ENCODE measurements at places on chromosomes 2 and 18. TPM values are rescaled to one million over a fixed set of nuclear protein-coding genes. Genes with fewer than 3 reads are reported as not detected.
A peak's percentile ranks its signal among the peaks of the same experiment; 100 is the strongest.

The SNRNP27 gene
- 93.7 TPM for total RNA-seq

GRCh38 chr2:239062743-239063142, 214.9 kb downstream of the TWIST2 start:
- H3K4me1 ChIP-seq: no peaks in the 10 kb centered on the region
- no peak overlapping the region for H3K27ac ChIP-seq
- H3K36me3 ChIP-seq: peaks cover 9% of the 10 kb centered on the region
- H3K27me3 ChIP-seq: peaks cover 12% of the 10 kb centered on the region

GRCh38 chr18:79211844-79212243, 142.7 kb downstream of the ATP9B start:
- no peaks in the 10 kb centered on the region for H3K27me3 ChIP-seq
- H3K27ac ChIP-seq: no peak overlapping the region
- no peak overlapping the region for H3K4me3 ChIP-seq
- no peaks in the 10 kb centered on the region for H3K4me1 ChIP-seq

The EVA1A gene
- not detected for total RNA-seq

DNA sequence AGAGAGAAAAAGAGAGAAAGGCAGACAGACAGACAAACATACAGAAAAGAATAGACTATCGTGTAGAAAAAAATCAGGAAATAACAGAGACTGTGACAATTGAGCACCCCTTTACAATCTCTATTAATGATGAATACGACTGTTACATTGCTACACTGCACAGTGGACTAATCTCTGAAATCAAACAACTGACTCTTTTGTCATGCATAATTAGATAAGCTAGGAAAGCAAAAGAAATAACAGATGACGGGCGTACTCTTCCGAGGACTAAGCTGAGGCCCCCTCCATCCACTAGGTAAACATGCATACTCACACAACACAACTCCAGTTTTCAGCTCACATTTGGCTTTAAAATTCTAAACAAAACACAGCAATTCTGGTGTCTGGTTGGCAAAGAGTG, 267.0 kb downstream of the NOL4 start:
- no peak overlapping the region for H3K4me3 ChIP-seq
- H3K27ac ChIP-seq: no peak overlapping the region
- no peaks in the 10 kb centered on the region for H3K27me3 ChIP-seq
- DNase-seq: no peak
- H3K36me3 ChIP-seq: no peaks in the 10 kb centered on the region

GRCh38 chr2:14910654-14911053, 278.1 kb downstream of the LRATD1 start:
- no peaks in the 10 kb centered on the region for H3K36me3 ChIP-seq
- H3K4me1 ChIP-seq: peaks cover 8% of the 10 kb centered on the region
- H3K27me3 ChIP-seq: no peaks in the 10 kb centered on the region
- no peak overlapping the region for H3K27ac ChIP-seq

DNA sequence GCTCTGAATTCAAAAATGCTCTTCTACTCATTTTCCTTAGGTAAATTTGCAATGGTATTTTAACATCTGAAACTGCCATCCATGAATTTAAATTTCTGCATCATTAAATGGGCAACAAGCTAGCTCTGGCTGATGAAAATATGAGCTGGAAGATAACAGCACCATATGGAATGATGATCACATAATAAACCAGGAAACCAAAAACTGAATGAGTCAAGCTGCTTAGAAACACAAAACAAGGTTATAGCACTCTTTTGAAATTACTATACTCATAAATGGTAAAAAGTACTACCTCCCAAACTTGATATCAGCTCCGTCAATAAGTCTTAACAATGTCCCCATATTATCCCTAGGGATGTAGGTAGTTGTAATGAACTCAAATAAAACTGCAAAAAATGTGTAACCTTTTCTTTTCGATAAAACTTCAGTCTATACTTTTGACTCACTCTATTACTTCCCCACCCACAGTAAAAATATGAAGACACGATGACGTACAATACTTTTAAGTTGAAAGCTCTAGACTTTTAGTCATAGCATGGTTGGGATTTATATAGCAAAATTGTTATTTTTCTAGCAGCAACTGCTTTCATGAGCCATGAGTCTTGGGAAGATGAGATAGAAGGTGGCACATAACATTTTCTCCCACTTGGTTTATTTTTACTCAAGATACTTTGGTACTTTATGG, 396.7 kb downstream of the CDH2 start:
- H3K27ac ChIP-seq: no peak overlapping the region
- no peaks in the 10 kb centered on the region for H3K27me3 ChIP-seq
- no peak overlapping the region for H3K4me3 ChIP-seq
- H3K4me1 ChIP-seq: no peaks in the 10 kb centered on the region
- H3K36me3 ChIP-seq: no peaks in the 10 kb centered on the region

GRCh38 chr2:249538-250042, 14.2 kb downstream of the SH3YL1 start:
- DNase-seq: no peak
- peaks cover 2% of the 10 kb centered on the region for H3K27me3 ChIP-seq
- H3K36me3 ChIP-seq: no peaks in the 10 kb centered on the region
- no peak overlapping the region for H3K27ac ChIP-seq

DNA sequence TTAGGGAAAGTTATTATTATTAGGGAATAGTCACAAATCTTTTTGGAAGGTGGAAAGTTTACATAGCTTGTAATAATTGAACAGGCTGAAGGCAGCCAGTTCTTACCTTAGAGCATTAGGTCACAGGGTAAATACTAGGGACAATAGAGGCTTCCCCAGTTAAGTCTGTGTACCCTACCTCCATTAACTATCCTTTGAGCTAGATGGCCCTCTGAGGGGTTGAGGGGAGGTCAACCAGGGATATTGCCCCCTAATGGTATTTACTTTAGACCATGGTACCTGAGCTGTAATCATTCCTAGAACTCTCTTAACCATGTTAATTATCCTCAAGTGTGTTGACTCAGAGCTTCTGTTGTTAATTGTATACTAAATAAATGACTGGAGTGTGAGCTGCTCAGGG, 120.5 kb upstream of the SCN7A start:
- DNase-seq: no peak
- H3K27me3 ChIP-seq: no peaks in the 10 kb centered on the region
- H3K4me1 ChIP-seq: peaks cover 3% of the 10 kb centered on the region
- no peak overlapping the region for H3K4me3 ChIP-seq

The APCDD1 gene
- total RNA-seq: 171 TPM

GRCh38 chr2:123380370-123380935, 644.6 kb upstream of the CNTNAP5 start:
- DNase-seq: no peak
- H3K27me3 ChIP-seq: no peaks in the 10 kb centered on the region
- peaks cover 2% of the 10 kb centered on the region for H3K4me1 ChIP-seq
- H3K4me3 ChIP-seq: no peak overlapping the region
- no peaks in the 10 kb centered on the region for H3K36me3 ChIP-seq

GRCh38 chr18:3305933-3306332, 44.0 kb downstream of the MYL12B start:
- H3K36me3 ChIP-seq: no peaks in the 10 kb centered on the region
- no peak overlapping the region for H3K27ac ChIP-seq
- H3K4me3 ChIP-seq: no peak overlapping the region
- no peaks in the 10 kb centered on the region for H3K27me3 ChIP-seq
- H3K4me1 ChIP-seq: no peaks in the 10 kb centered on the region

DNA sequence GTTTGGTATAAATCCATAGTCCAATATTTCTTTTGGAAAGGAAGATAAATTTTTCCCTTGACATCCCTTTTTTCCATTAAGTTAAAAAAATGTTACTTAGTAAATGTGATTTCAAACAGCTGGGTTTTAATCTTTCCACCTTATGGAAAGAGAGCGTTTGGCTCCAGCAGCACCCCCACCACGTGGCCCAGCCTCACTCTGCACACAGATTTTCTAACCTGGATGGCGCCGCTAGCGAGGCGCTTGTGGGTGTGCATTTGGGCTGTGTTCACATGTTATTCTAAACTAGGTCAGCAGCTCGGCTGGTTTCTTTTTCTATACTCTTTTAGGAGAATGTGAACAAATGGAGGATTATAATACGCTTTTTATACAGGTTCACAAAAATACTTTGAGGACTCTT, 218.0 kb downstream of the LDLRAD4 start:
- H3K27ac ChIP-seq: no peak overlapping the region
- H3K4me3 ChIP-seq: no peak overlapping the region
- H3K4me1 ChIP-seq: no peaks in the 10 kb centered on the region
- DNase-seq: no peak
- peaks cover 1% of the 10 kb centered on the region for H3K27me3 ChIP-seq

- no peaks in the 10 kb centered on the region for H3K27me3 ChIP-seq
- no peak for DNase-seq
- H3K27ac ChIP-seq: no peak overlapping the region
- no peak overlapping the region for H3K4me3 ChIP-seq
Observed at GRCh38 chr2:112173646-112174319, 35.6 kb downstream of the FBLN7 start.

The CLASP1 gene
- 163 TPM for total RNA-seq

The RGPD6 gene
- 11.5 TPM for total RNA-seq

DNA sequence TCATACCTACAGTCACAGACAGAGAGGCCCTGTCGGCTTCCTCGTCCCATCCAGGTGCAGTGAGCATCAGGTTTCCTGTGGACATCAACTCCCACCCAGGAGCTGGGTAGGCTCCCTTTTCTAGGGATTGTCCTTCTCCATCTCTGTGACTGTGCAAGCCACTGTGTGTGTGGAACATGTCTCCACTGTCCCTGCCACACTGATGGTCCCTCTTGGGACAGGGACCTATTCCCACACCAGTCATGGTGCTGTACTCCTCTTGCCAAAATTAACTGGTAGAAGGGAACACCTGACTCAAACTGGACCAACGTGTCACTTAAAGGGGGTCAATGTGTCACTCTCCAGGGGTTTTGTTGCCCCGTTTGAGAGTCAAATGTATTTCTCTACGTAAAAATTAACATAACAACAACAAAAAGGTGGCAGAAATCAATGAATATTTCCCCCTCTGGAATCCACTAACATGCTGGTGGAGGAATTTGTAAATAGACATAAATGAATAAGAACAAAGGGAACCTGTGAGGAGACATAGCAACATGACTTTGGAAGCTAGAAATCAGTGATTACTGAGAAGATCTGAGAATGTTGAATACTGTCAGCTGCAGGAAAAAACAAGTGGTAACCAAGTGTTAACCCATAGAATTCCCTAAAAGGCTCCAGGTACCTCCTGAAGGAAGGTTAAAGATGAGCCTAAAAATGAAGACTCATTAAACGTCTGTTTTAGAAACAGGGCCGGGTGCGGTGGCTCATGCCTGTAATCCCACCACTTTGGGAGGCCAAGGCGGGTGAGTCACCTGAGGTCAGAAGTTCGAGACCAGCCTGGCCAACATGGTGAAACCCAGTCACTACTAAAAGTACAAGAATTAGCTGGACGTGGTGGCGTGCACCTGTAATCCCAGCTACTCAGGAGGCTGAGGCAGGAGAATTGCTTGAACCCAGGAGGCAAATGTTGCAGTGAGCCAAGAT, 40.4 kb downstream of the SH2D6 start:
- H3K27ac ChIP-seq: no peak overlapping the region
- H3K4me1 ChIP-seq: no peaks in the 10 kb centered on the region
- no peaks in the 10 kb centered on the region for H3K27me3 ChIP-seq

The UGT1A8 gene
- total RNA-seq: not detected

- peak within 1 kb of the TSS; percentile 99 for H3K27ac ChIP-seq
- DNase-seq: peak; percentile 83
- H3K27me3 ChIP-seq: peaks cover 22% of the 10 kb centered on the region
- no peaks in the 10 kb centered on the region for H3K36me3 ChIP-seq
Observed at GRCh38 chr2:196592911-196593881, 46.3 kb upstream of the CCDC150 start.

DNA sequence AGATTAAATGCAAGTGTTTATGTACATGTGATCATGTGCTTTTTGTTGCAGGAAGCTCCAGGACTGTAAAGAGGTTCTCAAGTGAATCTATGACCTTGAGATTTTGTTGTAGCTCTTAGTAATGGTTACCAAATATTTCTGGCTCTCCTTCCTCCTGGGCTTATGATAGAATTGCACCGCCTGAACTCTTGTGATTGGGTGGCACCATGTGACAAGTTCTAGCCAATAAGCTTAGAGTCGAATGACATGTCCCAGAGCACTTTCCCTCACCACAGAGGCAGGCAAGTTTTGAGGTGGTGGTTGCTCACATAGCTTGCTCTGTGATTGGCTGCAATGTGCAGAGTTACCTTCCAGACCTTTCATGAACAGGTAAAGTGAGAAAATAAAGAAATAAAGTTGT, 8.9 kb upstream of the SCG2 start:
- peaks cover 2% of the 10 kb centered on the region for H3K27me3 ChIP-seq
- H3K36me3 ChIP-seq: no peaks in the 10 kb centered on the region
- peaks cover 17% of the 10 kb centered on the region for H3K4me1 ChIP-seq
- no peak overlapping the region for H3K4me3 ChIP-seq
- H3K27ac ChIP-seq: no peak overlapping the region

DNA sequence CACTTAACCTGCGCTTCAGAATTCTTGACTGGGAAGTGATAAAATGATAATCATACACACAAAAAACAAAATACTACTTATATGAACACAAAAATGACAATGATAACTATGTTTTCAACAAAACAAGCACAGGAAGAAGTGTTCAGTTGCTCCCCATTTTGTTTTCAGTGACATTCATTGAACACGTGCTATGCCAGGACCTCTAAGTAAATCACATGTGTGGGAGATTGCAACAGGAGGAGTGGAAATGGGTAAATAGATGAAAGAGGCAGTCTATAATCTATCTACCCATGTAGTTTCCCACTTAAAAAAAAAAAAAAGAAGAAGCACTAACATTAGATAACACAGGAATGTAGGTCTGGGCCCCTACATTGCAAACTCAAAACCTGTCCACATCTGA, 183.5 kb upstream of the HNRNPA3 start:
- H3K4me3 ChIP-seq: no peak overlapping the region
- no peaks in the 10 kb centered on the region for H3K27me3 ChIP-seq
- no peaks in the 10 kb centered on the region for H3K36me3 ChIP-seq
- peaks cover 12% of the 10 kb centered on the region for H3K4me1 ChIP-seq
